ENCODE measurements at places on chromosomes 3 and 15. TPM values are rescaled to one million over a fixed set of nuclear protein-coding genes. Genes with fewer than 3 reads are reported as not detected.

ACOX2 gene
- total RNA-seq: 26.5 TPM

U2SURP gene
- total RNA-seq: 33.6 TPM

CIAO2A gene
- 70.1 TPM for total RNA-seq

SLC28A2 gene
- not detected for total RNA-seq

PYGO1 gene
- total RNA-seq: 11.2 TPM

KCNMB2 gene
- under 0.01 TPM for total RNA-seq

GABRB3 gene
- 1.8 TPM for total RNA-seq

A4GNT gene
- not detected for total RNA-seq

CSPG5 gene
- under 0.01 TPM for total RNA-seq

FGF12 gene
- not detected for total RNA-seq
